ENCODE measurements at places on chromosomes 13 and 19.
A peak's percentile ranks its signal among the peaks of the same experiment; 100 is the strongest.

- no peak for DNase-seq
These were observed 1.1 kb downstream of the SLC15A1 start for GRCh38 chr13:98751367-98751782.

DNA sequence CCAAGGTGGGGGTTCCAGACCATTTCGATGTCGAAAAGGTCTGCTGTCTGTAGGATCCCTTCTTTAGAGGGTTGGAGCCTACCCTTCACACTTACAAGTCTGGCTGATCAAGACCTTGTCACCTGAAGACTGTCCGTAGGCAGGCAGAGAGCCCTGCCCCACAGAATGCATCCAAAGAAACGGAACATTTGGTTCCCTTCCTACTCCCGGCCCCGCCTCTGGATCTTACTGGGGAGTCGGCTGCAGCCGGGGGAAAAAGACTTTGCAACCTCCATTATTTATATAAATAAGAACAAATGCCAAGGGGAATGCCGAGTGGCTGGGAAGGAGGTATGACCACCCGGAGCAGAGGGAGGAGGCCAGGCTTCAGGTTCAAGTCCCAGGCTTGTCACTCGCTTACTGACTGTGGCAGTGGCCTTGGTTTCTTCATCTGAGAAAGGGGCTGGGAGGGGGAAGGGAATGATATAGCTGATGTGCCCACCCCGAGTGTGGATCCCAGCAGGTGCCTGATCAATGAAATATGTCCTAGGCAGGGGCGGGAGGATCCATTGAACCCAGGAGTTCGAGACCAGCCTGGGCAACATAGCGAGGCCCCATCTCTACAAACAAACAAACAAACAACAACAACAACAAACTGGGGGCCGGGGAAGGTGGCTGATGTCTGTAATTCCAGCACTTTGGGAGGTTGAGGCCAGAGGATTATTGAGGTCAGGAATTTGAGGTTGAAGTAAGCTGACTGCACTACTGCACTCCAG, 48.7 kb downstream of the RFX2 start:
- no peak for DNase-seq

DNA sequence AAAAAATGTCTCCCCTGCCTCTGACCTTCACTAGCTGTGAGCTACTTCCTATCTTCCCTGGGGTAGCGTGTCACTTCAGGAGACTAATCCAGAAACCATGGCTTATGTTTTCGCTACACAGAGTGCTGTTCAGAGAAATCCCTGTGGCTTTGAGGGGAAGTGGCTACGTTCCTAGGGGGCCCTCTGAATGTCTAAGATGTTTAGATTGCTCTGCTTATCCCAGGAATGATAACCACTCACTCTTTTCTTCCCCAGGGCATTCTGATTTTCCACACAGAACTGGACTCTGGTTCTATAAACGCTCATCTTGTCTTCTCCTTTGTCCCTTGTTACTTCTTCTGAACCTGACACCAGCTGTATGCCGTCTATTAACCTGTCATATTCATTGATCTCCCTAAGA, 572.5 kb downstream of the OLFM4 start:
- no peak for DNase-seq

DNA sequence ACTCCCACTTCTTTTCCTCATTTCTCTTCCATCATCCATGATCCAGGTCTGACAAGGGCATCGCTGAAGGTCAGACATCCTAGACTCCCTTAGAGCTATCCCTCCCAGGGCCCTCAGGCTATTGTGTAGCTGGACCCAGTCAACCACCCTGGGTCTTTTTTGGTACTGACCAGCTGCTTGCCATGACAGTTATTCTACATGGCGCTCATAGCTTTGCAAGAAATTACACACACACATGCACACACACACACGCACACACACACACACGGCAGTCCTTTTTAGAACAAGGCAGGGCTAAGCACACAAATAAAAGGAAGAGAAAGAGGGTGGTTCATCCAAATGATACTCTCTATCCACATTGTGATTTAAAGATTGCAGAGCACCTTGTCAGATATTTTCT, 18.3 kb downstream of the SIAH3 start:
- DNase-seq, result no peak

- no peak for DNase-seq
These were observed 130.9 kb downstream of the SHISA2 start for GRCh38 chr13:25920931-25921330.

GRCh38 chr13:97002581-97002980, 8.3 kb upstream of the OXGR1 start:
- no peak for DNase-seq

DNA sequence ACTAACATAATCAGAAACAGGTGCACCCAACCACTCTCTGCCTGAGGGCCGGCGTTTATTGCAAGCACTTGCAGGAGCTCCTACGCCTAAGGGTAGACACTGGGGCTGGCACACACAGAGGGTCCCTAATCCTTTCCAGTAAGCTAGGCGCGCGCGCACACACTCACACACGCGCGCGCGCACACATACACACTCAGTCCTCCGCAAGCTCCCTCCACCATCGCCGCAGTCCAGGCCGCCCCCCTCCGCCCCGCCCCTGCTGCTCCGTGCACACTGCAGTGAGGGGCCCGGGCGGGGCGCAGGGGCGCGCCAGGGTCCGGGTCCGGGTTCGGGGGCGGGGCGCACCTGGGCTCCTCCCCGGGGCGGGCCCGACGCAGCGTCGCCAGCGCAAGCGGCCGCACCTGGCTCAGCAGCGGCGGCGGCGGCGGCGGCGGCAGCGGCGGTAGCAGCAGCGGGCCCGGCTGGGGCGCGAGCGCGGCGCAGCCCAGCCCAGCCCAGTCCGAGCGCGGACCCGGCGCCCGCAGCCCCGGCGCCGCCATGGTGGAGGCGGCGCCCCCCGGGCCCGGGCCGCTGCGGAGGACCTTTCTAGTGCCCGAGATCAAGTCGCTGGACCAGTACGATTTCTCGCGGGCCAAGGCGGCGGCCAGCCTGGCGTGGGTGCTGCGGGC, at the start of gene CAMSAP3:
Gene CAMSAP3 (plus strand): TSS at position 398 of the 668 bp plus-strand sequence. CDS start 140 bp downstream, at position 538.
- peak; percentile 47 for DNase-seq

- no peak for DNase-seq
These were observed 44.9 kb upstream of the DCUN1D2 start for GRCh38 chr13:113535381-113535781.

GRCh38 chr13:48235341-48236135, 2.5 kb downstream of the ITM2B start:
- DNase-seq, result no peak

DNA sequence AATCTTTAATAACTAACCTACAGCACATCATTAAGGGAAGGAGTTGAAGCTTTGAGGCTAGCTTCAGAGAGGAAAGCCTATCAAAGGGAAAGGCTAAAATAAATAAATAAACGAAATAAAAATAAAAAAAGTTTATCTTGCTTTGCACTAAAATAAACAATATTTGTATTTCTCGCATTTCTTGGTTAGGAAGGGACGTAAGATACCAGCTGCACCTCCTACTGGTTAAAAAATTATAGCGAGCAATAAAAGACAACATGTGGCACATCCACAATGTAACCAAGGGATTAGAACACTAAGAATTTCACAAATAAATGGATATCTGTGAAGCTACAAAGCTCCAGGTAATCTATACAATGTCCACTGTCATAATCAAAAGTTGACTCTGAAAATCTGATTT, 194.5 kb downstream of the DACH1 start:
- DNase-seq, result no peak

DNA sequence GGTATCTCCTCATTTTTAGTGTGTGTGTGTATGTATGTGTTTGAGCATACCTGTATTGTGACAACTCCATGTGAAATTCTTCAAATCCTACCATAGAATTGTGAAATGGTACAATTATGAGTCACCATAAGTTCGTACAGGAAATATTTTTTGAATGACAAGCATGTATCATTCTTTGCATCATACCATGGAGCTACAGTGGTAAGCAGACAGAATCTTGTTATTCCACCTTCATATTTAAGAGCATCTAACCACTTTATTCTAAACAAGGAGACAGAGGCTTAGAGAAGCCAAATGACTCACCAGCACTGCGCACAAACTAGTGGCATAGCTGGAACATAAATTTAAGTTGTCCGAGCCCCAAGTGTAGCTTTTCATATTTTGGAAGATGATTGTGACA, 4.5 kb upstream of the EPSTI1 start:
- no peak for DNase-seq

- DNase-seq, result no peak
These were observed 111.2 kb downstream of the KLF5 start for GRCh38 chr13:73169971-73170370.

DNA sequence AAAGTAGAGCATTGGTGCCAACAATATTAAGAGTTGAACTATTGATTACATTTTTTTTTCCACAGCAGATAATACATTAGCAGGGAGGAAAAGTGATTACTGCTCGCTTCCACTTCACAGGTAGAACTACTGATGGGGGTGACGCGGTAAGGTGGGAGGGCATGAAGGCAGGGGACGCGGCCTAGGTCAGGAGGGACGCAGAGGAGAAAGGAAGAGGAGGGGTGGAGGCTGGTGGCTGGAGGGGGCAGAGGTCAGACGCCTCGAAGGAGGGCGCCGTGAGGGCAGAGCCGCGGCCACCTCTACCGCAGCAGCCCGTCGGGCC, 287 bp upstream of the B3GLCT start:
- no peak for DNase-seq

Measured in NCI-H1417 treated with DMSO at 0.1 percent for 48 hours (cell line).